ENCODE measurements at places on chromosomes 2 and 18.
A peak's percentile ranks its signal among the peaks of the same experiment; 100 is the strongest.

DNA sequence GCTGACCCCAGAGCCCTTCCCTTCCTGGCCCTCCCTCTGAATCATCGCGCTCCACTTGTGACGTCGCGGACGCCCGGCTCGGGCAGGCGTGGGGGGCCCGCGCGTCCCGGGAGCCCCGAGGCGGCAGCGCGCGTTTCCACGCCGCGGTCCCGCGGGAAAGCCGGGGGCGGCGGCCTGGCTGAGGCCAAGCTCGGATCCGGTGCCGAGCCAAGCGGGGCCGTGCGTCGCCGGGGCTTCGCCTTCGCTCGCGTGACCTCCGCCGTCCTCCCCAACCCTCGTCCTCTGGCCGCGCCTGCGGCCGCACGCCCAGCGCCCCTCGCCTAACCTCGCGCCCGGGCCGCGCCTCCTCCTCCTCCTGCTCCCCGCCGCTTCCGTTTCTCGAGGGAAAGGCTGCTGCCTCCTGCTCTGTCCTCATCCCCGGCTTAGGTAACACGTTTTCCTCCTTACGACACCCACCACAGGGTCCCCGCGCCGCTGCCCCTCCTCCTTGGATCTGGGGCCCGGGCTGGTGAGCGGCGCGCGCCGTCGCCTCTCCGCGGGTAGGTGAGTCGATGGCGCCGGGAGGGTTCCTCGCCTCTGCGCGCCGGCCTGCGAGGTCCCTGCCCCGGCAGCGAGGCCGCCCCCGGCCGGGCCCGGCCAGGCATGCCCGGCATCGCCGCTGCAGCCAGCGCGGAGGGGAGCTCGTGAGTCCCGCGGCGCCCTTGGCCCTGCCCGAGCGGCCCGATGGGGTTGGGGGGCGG is at the start of gene INPP1:
INPP1 (plus strand) TSS at position 54 of the 740 bp plus-strand sequence. CDS start 16,514 bp downstream, outside the sequence.
- peak; percentile 46 for DNase-seq

GRCh38 chr2:18966131-18966530 is 376.8 kb upstream of the NT5C1B start:
- DNase-seq, result no peak

DNA sequence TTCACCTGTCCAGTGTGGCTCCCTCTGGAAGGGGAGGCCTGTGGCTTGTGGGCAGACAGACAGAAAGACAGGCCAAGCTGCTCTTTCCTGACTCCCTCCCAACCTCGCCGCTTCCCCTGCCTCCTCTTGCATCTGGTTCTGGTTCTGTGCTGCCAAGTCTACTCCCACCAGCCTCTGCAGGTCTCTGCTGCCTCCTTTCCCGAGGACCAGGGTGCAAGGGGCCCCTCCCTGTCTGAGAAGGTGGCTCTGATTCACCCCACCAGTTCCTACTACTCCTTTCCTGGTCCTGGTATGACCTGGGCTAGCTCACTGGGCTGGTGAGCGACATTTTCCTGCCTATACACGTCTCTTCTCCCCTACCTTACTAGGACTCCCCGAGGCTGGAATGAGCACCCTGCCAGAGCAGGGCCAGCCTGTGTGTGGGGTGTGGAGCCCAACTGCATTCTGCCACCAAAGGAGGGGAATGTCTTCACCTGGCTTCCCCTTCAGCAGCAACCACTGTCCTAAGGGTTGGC is 238.5 kb downstream of the CELF4 start:
- DNase-seq, result no peak

DNA sequence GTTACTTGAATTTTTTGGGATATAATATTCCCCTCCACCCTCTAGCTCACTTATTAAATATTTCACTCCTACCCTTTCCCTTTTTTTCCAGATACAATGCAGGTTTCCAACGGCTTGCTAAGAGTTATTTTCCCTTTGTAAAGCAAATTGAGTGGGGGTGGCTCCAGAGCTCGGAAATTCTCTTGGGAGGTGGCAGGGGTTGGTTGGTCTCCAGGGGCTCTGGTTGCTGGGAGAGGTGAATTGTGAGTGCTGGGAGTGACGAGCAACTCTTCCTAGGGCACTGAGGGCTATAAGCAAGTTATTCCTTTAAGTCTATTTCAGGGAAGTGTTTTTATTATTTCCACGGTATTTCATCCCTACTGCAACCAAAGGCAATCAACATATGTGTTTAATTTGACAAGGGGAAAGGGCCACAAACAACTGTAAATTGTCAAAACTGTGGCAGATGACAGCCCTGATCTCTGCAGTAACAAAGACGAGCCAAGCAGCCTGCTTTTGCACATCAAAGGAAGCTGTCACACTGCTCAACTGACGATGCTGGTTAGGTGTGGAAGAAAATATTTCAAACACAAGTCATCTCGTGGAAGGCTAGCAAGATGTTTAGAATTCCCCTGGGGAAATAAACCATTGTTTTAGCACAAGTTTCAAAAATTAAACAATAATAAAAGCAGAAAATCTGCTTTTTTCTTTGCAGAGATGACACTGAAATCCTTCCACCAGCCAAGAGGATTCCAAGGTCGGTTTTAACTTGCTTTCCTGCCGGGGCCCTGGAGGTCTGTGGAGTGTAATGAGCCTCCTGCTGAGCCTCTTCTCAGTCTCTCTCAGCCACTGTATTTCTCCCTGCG is 34.8 kb upstream of the ASXL2 start:
- no peak for DNase-seq

DNA sequence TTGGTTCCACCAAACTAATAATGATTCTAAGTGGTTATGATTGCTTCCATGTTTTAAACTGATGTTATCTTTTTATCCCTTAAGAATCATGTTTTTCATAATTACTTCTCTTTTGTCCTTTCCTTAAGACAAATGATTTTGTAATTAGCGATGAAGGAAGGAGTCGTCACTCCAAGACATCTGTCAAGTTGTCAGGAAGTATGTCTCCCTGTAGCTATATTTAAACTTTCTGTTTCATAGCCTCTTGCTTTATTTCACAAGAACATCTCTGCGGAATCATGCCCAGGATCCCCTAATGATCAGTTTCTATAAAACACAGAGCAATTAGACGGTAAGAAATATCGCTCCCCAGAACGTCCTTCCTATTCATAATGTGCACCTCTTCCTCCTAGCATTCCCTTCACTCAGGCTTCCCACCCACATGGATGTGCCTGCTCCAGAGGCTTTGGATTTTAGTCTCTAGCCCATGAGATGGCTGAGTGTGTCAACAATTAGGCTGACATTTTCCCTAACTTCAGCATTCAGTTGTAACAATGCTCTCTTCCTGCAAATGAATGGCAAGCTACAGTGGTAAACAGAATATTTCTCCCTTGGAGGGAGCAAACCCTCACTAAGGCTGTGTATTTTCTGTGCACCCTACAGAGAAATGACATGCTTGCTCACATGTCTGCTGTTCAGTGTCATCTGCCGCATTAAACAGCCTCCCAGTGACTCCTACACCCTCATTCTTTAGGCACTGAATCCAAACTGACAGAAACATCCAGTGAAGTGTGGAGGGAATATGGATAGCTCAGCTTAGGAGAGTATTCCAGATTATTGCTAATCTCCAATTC is 879.6 kb upstream of the CELF4 start:
- DNase-seq, result no peak

DNA sequence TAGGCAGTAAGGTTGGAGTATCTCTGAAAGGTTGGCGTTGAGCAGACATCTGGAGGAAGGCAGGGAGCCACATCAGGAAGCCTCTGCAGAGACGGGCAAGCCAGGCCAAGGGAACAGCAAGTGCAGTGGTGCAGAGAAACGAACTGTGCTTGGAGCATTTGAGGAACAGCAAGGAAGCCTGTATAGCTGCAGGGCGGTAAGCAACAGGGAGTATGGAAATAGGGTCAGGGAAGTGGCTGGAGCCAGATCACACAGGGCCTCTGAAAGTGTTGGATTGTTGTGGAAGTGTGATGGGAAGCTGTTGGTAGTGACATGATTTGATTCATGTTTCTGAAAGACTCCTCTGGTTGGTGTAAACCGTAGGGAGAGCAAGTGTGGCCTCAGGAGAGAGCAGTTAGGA is 13.4 kb upstream of the TMEM237 start:
- DNase-seq, result no peak

DNA sequence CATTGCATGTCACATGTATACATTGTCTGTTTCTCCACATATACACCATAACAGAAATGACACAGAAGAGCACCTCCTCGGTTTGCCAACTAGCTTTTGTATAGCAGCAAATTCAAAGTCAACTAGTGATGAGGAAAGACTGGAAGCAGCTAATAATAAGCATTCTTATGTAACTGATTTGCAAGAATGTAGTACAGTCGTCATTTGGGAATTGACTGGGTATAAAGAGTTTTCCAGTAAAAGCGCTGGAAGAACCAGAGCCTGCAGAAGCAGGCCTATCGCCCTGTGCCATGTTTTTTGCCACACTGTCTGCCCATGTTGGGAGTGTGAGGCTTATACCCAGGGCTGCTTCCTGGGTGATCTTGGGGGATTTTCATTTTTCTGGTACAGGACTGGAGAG is 310.6 kb downstream of the GBX2 start:
- no peak for DNase-seq

DNA sequence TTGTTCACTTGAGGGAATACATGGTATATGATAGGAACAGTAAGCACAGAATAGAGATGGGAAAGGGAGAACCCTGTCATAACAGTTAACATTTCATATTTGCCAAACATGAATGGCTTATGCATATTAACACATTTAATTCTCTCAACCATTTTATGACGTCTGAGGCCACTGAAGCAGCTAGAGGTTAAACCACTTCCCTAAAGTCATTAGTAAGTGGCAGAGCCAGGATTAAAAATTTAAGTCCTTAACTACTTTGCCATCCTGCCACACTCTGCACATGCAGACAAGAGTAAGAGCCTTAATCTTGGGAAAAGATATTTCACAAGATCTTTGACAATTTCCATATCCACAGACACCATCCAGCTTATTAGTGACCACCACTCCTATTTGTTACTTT is 2.1 kb downstream of the LIPT1 start:
- no peak for DNase-seq

DNA sequence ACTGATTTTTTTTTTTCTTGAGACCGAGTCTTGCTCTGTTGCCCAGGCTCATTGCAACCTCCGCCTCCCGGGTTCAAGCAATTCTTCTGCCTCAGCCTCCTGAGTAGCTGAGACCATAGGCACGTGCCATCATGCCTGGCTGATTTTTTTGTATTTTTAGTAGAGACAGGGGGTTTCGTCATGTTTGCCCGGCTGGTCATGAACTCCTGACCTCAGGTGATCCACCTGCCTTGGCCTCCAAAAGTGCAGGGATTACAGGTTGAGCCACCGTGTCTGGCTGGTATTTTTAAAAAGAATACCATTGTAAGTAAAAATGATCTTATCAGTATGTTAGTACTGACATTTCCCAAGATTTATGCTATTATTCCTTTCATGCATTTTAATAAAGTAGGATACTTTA is 105.7 kb downstream of the PIEZO2 start:
- no peak for DNase-seq

DNA sequence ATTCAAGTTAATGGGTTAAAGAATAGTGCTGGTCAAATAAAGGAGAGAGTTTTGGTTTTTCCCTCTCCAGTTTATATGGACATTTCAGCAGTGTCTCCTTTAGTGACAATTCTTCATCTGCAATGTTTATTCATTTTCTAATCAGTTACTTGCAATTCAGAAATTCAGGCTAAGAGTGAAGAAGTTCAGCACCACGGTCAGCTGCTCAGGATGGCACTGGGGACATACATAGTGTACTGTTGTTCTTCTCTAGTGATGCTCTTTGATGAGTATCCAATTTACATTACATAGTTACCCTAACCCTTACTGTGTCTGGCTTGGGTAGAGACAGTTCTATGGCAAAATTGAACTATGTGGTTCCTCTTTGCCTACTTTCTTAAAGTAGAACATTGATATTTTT is 412.7 kb downstream of the CNTNAP5 start:
- DNase-seq, result no peak

GRCh38 chr2:149648282-149649030 is 60.9 kb upstream of the MMADHC start:
- peak; percentile 16 for DNase-seq

- no peak for DNase-seq
Observed at GRCh38 chr18:37473195-37473840, 92.3 kb downstream of the CELF4 start.

GRCh38 chr2:237201461-237202287 is 116.0 kb downstream of the COPS8 start:
- DNase-seq, result no peak

DNA sequence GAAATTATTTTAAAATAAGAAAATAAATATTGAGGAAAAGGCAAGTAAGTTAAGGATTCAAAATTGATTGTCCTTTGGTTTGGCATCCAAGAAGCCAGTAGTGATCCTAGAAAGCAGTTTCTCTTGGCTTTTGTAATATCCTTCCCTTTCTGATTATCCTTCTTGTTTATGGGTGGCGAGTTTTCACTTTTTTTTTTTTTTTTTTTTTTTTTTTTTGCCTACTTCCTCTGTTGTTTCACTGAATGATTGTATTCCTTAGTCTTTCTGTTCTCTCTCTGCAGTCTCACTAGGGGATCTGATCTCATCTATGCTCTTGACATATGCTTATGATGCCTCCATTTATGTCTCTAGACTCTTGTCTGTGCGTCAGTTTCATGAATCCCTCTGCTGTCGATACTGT is 4.2 kb downstream of the NAPG start:
- DNase-seq, result no peak

GRCh38 chr2:128736689-128737545 is 418.2 kb upstream of the HS6ST1 start:
- DNase-seq, result peak; percentile 13

DNA sequence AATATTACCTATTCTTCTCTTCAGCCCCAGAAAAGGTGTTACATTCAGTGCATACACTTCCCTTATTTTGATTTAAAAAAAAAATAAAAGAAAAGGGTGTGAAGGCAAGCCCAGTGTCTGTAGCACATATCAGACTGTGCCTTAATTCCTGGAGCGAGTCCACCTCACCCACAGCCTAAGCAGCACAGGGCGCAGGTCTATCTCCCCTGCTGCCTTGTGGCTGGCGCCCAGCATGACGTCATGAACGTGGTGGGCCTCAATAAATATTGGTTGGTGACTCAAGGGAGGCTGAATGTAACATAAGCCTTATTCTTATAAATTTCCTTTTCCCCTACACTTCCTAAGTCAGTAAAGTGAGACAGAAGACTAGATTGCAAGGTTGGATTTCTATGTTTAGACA is 26.4 kb downstream of the ST3GAL5 start:
- no peak for DNase-seq

DNA sequence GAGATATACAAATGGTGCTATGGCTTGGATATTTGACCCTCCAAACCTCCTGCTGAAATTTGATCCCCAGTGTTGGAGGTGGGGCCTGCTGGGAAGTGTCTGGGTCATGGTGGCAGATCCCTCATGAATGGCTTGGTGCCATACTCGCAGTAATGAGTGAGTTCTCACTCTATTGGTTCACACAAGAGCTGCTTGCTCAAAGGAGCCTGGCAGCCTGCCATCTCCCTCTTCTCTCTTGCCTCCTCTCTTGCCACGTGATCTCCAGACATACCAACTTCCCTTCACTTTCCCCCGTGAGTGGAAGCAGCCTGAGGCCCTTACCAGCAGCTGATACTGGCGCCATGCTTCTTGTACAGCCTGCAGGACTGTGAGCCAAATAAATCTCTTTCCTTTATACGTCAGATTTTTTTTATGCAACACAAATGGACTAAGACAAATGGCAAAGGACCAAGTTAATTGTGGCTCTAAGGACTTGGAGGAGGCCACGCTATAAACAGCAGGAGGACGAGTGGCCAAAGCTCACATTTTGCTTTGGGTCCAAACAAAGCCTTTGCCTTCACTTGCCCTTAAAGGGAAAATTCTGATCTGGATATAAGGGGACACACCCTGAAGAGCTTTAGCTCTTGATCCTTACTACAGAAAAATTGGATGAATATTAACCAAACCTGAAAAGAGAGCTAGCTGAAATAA is 214.7 kb downstream of the SS18 start:
- no peak for DNase-seq

- no peak for DNase-seq
Observed at GRCh38 chr2:37338933-37339332, 5.5 kb upstream of the QPCT start.

GRCh38 chr2:171430516-171431410 is 3.0 kb downstream of the METTL8 start:
- no peak for DNase-seq
